ENCODE measurements at places on chromosomes 3 and 15.
A peak's percentile ranks its signal among the peaks of the same experiment; 100 is the strongest.

DNA sequence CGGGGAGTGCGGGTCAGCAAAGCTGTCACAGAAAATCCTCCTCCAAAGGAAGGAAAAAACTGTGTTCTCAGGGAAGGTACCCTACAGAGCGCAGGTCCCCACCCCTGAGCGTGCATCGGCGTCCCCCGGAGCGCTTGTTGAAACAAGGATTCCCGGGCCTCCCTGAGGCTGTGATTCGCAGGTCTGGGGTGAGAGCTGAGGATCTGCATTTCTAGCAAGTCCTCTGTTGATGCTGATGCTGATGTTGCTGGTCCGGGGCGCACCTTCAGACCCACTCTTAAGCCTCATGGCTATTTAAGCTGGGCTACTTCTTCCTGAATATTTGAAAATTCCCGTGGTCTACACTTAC, 226.2 kb upstream of the IGF1R start:
- no peak for DNase-seq

GRCh38 chr15:71335591-71335990, 220.3 kb downstream of the THSD4 start:
- no peak for DNase-seq

- DNase-seq, result no peak
Observed at GRCh38 chr3:114034787-114035545, 21.4 kb downstream of the CCDC191 start.

- no peak for DNase-seq
Observed at GRCh38 chr3:14957925-14958324, 10.5 kb downstream of the NR2C2 start.

- DNase-seq, result no peak
Observed at GRCh38 chr3:169604118-169604517, 59.4 kb downstream of the MECOM start.

GRCh38 chr3:71172951-71173350, 410.6 kb downstream of the FOXP1 start:
- no peak for DNase-seq

GRCh38 chr3:38116471-38117162, 20.3 kb downstream of the ACAA1 start:
- no peak for DNase-seq

GRCh38 chr15:98703126-98703685, 54.9 kb downstream of the IGF1R start:
- DNase-seq, result no peak

DNA sequence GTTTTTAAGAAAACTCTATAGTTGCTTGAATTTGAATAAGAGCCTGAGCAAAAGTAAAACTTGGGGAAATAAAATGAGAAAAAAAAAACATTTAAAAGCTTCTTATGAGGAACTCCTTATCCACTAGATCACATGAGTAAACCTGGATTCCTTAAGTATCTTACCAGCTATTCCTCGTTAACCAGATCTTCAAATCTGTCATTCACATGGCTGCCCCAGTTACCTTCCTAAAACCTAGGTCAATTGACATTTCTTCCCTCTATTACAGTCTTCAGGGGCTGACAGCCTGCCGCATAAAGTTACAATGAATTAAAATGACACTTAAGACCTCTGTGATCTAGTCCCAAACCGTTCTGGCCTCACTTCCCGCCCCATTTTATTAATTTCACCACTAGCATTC, 583.6 kb downstream of the NR2F2 start:
- DNase-seq, result no peak

GRCh38 chr3:111692593-111693552, 97.7 kb upstream of the ZBED2 start:
- DNase-seq, result no peak

- DNase-seq, result no peak
Observed at GRCh38 chr3:105599350-105599749, 232.6 kb downstream of the ALCAM start.

- DNase-seq, result no peak
Observed at GRCh38 chr3:43966126-43966525, 275.4 kb downstream of the ABHD5 start.

- DNase-seq, result no peak
Observed at GRCh38 chr3:138046085-138046484, 36.1 kb downstream of the CLDN18 start.

DNA sequence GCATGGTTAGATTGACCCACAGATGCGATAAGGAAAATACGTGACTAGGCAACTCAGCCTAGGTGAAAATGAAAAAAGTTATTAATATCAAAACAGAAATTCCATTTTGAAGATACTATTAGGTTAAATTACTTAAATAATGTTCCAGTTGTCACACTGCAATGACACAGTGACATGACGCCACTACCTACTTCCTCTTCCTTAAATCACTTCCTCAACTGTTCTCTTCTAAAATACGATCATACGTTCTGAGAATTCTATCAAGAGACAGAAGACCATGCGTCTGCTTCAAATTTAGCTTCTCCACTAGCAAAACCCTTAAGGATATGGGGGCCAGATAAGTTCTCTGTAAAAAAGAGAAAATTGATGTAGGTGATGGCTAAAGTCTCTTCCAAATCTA, 18.2 kb downstream of the CMTM6 start:
- DNase-seq, result no peak

- no peak for DNase-seq
Observed at GRCh38 chr3:24551626-24552025, 57.0 kb upstream of the THRB start.

GRCh38 chr15:39685999-39686613, 96.5 kb downstream of the FSIP1 start:
- DNase-seq, result peak; percentile 30

GRCh38 chr3:193734737-193735366, 141.8 kb downstream of the OPA1 start:
- DNase-seq, result no peak

- DNase-seq, result no peak
Observed at GRCh38 chr15:81183439-81183775, 13.3 kb upstream of the IL16 start.

GRCh38 chr3:157956850-157957249, 149.4 kb downstream of the SHOX2 start:
- no peak for DNase-seq

DNA sequence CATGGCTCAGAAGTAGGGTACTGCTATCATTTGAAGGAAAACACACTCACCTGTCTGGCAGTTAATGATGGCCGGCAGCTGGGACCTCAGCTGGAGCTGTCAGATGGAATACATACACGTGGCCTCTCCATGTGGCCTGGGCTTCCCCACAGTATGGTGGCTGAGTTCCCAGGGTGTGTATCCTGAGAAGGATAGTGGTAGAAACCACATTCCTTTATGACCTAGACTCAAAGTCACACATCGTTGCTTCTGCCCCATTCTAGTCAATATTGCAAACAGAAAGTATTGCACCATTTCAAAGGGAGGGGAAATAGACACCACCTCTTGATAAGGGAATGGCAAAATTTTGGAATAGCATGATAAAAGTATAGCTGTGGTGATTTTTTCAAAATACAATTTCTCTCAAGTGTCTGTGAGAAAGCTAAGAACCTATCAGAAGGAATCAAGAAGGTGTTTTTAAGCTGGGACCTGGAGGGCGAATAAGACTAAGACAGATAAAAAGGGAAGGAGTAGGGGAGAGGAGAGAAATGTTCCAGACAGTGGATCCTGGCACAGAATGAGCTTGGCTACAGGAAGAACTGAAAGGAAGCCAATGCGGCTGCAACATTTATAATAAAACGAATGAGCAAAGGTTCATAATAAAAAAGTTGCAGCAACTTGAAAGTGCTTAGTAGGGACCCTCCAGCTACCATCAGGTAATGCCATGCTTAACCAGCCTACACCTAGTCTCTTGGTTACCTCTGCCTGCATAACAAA, 40.1 kb upstream of the GALNT15 start:
- no peak for DNase-seq
